Cardiac muscle cell (in vitro differentiated cells and primary cell): ENCODE measurements at places on chromosomes 4 and X.

GRCh38 chrX:77975755-77976154 lies 6.3 kb upstream of the PGAM4 start:
- no peaks in the 10 kb centered on the region for H3K4me1 ChIP-seq
- no peak overlapping the region for H3K27ac ChIP-seq
- no peaks in the 10 kb centered on the region for H3K27me3 ChIP-seq
- H3K4me3 ChIP-seq = no peak overlapping the region

DNA sequence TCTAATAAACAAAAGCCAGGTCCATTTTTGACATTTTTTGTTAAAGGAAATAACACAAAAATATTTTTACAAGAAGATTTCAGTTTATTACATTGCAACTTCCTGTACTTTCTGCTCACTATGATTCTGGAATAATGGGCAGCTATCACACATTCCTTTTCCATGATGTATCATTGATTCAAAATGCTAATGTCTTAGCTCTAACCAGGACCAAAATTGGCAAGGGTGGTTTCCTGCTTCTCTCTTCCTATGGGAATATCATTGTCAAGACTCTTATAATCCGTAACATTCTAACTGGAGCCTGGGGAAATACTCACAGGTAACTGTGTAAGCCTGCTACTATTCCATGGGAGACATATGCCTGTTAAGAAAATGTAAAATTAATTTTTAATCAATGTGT lies 218.6 kb downstream of the DCAF12L2 start:
- H3K4me3 ChIP-seq = no peak overlapping the region
- H3K36me3 ChIP-seq = no peaks in the 10 kb centered on the region
- no peak overlapping the region for H3K27ac ChIP-seq
- no peak for DNase-seq
- no peaks in the 10 kb centered on the region for H3K4me1 ChIP-seq

- H3K27ac ChIP-seq = no peak overlapping the region
- H3K36me3 ChIP-seq = no peaks in the 10 kb centered on the region
- H3K4me1 ChIP-seq = no peaks in the 10 kb centered on the region
Observed at GRCh38 chr4:2141022-2141761, 82.1 kb downstream of the NAT8L start.

DNA sequence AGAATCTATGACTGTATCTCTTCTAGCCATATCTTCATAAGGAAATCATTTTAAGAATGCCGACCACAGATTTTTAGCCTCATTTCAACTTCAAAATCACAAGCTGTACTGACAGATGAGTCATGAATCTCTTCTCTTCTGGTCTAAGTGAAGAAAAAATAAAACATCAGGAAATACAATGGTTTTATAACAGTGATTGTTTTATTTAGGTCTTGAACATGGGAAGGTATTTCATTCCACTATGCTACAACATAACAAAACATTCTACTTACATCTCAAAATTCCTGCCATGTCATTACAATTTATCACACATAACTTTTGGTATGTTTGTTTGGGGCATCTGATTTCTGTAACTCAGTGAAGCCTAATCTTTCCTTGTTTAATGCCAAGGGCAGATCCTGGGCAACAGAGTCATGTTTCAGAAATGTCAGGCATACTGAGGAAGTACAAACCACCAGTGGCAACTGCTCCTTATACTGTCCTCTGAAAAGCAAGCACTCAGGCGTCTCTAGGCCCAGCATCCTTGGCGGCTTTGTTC lies 325.0 kb downstream of the PDHA2 start:
- H3K27ac ChIP-seq = no peak overlapping the region
- DNase-seq = no peak
- H3K4me1 ChIP-seq = no peaks in the 10 kb centered on the region
- no peaks in the 10 kb centered on the region for H3K36me3 ChIP-seq
- no peaks in the 10 kb centered on the region for H3K27me3 ChIP-seq

DNA sequence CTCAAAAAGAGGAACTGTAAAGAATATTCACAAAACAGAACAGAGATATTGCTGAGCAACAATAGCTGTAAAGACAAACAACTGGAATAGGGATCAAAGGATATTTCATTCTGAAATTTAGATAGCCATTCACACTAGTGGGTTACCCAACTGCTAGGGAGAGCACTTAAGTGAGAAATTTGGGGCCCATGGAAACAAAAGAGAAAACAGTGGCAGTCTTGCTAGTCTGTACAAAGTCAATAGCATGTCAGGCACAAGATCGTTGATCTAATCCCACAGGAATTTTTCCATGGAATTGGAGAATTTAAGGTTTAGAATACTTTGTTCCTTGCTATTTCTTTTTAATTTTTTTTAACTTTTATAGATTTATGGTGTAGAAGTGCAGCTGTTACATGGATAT lies 467.0 kb downstream of the PCDH18 start:
- no peak overlapping the region for H3K4me3 ChIP-seq
- H3K27ac ChIP-seq = no peak overlapping the region
- H3K4me1 ChIP-seq = no peaks in the 10 kb centered on the region
- DNase-seq = peak; percentile 45
- no peaks in the 10 kb centered on the region for H3K36me3 ChIP-seq
- no peaks in the 10 kb centered on the region for H3K27me3 ChIP-seq

DNA sequence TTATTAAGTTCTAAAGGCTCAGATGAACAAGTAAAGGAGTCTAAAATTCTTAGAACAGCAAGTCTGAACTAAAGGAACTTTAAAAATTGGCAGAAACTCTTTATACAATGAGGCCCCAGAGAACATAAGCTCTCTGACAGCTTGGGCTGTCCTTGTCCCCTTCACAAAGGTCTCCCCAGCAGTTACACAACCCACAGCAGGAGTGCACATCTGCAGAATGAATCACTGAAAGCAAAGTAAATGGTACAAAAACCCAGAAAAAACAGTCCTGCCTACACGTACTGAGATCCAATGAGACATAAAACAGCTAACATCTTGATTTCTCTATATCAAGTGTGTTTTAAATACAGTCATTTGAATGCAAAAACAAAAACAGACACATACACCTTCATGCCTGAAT lies 18.7 kb downstream of the RBBP7 start:
- no peak overlapping the region for H3K27ac ChIP-seq
- no peaks in the 10 kb centered on the region for H3K4me1 ChIP-seq
- no peak overlapping the region for H3K4me3 ChIP-seq
- no peak for DNase-seq

GRCh38 chr4:18616720-18617119 lies 595.2 kb upstream of the LCORL start:
- H3K36me3 ChIP-seq = no peaks in the 10 kb centered on the region
- H3K4me3 ChIP-seq = no peak overlapping the region
- no peaks in the 10 kb centered on the region for H3K27me3 ChIP-seq
- no peak for DNase-seq

DNA sequence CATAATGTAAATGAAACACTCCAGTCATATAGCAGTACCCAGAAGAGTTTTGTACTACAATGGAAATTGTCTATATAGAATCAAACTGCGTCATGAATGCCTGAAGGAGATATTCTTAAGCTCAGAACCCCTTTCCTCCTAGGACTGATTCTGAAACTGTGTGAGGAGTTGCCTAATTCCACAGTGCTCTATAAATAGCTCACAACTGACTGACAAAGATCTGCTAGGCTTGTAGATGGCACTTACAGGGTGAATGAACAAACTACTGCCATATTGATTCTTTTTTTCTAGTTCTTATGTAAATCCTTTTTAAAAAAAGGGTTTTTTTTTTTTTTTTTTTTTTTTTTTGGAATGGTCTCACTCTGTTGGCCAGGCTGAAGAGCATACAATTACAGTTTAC lies 30.1 kb upstream of the UGT2B17 start:
- DNase-seq = no peak
- H3K4me1 ChIP-seq = no peaks in the 10 kb centered on the region
- H3K27me3 ChIP-seq = no peaks in the 10 kb centered on the region
- no peak overlapping the region for H3K4me3 ChIP-seq
- no peaks in the 10 kb centered on the region for H3K36me3 ChIP-seq

DNA sequence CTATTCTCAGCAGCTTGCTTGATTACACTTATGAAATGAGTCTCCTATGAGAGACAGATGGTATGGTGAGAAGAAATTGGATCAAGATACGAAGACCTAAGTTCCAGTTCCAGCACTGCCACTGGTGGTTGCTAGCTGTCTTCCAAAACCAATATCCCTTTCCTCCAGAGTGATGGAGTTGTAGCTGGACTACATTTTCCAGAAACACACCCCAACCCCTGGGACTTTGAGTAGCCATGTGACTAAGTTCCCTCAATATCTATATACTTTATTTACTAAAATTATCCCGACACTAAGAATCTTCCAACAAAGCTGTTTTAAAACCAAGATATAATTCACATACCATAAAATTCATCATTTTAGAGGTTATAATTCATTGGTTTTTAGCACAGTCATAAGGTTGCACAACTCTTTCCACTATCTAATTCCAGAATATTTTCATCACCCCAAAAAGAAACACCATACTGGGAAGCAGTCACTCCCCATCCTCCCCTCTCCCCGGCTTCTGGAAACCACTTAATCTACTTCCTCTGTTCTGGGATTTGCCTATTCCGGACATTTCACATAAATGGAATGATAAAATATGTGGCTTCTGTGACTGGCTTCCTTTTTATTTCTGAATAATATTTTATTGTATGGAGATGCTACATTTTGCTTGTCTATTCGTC lies 118.0 kb downstream of the MANBA start:
- no peak for DNase-seq
- H3K4me3 ChIP-seq = no peak overlapping the region
- no peak overlapping the region for H3K27ac ChIP-seq
- no peaks in the 10 kb centered on the region for H3K27me3 ChIP-seq
- H3K36me3 ChIP-seq = peaks cover 16% of the 10 kb centered on the region

DNA sequence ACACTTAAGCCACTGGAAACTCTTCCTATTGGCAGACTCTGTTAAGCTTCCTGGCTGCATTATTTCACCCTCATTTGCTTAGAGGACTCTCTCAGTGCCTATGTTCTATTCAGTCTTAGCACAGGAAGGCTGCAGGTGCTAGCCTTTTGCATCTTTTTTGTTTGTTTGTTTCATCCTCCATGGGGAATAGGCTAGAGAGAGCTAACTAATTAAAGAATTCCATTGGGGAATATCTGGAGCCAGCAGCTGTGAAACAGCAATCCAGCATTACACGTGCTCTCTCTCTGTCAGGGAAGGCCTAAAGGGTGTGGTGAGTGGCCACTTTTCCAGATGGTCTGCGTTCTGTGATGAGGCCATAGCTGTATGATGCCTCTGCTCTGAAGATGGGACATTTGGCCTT lies 633.6 kb downstream of the SPRY1 start:
- no peaks in the 10 kb centered on the region for H3K27me3 ChIP-seq
- H3K4me1 ChIP-seq = peaks cover 22% of the 10 kb centered on the region
- H3K36me3 ChIP-seq = no peaks in the 10 kb centered on the region

- H3K36me3 ChIP-seq = no peaks in the 10 kb centered on the region
- H3K4me1 ChIP-seq = no peaks in the 10 kb centered on the region
- peak; percentile 40 for DNase-seq
- no peaks in the 10 kb centered on the region for H3K27me3 ChIP-seq
Observed at GRCh38 chr4:11480683-11481082, 52.0 kb upstream of the HS3ST1 start.

DNA sequence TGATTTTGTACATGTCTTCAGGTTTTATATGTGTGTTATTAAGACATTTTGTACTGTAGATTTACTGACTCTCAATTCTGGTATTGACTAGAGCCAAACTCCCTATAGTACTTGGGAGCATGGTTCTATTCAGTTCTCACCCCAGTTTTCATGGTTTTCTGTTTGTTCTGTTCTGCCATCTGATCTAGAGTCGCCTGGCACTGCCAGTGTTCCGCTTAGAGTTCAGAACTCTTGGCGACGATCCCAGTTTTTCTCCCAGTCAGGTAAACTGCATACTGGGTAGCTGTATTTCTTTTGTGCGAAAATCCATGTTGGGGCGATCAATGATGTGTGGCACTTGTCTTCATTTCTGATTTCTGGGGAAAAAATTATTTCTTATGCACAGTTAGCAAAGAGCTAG lies 78.0 kb downstream of the PHOX2B start:
- peaks cover 21% of the 10 kb centered on the region for H3K27me3 ChIP-seq
- H3K4me1 ChIP-seq = no peaks in the 10 kb centered on the region
- no peaks in the 10 kb centered on the region for H3K36me3 ChIP-seq
- H3K27ac ChIP-seq = no peak overlapping the region
- H3K4me3 ChIP-seq = no peak overlapping the region
- no peak for DNase-seq

DNA sequence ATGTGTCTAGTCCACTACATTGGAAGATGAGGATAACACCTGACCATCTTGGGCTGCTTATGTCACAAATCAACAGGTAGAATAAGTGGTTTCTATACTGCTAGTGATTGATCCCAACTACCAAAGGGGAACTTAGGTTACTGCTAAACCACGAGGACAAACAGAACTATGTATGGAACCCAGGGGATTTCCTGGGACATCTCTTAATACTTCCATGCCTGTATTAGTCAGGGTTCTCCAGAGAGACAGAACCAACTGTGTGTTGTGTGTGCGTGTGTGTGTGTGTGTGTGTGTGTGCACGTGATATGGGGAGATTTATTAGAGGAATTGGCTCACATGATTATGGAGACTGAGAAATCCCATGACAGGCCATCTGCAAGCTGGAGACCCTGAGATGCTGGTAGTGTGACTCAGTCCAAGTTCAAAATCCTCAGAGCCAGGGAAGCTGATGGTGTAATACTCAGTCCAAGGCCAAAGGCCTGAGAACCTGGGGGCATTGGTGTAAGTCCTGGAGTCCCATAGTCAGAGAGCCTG lies 16.2 kb upstream of the AFF1 start:
- no peak overlapping the region for H3K27ac ChIP-seq
- H3K36me3 ChIP-seq = no peaks in the 10 kb centered on the region
- DNase-seq = no peak
- no peaks in the 10 kb centered on the region for H3K4me1 ChIP-seq

DNA sequence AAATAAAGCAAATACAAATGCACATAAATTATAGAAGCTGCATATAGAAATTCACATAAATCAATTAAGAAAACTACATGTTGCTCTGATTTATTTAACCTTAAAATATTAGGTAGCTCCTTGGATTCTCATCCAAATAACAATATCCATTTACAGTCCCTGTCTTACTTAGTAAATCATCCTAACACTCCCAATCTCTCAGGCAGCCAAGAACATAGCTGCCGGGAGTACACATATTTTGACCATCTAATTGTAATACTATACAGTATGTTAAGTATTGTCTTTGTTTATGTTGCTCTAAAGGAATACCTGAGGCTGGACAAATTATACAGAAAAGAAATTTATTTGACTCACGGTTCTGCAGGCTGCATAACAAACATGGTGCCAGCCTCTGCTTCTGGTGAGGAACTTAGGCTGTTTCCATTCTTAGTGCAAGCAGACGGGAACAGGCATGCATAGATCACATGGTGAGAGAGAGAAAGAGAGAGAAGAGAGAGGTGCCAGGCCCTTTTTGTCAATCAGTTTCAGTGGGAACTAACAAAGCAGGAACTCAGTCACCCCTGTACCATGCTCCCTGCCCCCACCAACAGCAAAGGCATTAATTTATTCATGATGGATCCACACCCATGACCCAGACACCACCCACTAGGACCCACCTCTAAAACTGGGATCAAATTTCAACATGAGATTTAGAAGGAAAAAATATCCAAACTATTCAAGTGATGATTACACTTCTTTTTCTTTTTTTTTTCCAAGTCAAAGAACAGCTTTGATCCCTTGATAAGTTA lies 614.8 kb upstream of the TECRL start:
- DNase-seq = no peak
- no peak overlapping the region for H3K27ac ChIP-seq
- peaks cover 2% of the 10 kb centered on the region for H3K4me1 ChIP-seq
- H3K36me3 ChIP-seq = no peaks in the 10 kb centered on the region
